Liver (tissue), 10 donors: ENCODE measurements at places on chromosomes 3 and 15.
A peak's percentile ranks its signal among the peaks of the same experiment; 100 is the strongest.

DNA sequence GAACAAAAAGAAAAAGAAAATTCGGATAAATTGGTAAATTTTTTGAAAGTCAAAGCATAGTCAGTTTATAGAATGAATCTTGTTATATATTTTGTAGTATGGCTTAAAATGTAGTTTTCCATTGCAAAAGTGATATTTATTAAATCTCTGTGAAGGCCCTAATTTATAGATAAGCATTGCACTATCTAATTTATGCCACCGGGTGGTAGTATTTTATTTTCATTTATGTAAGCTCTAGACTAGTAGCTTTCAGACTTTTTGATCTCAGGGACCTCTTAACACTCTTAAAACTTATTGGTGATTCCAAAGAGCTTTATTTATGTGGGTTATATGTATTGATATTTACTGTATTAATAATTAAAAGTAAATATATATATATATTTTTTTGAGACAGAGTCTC lies 133.9 kb upstream of the LRRFIP2 start:
- H3K36me3 ChIP-seq = peaks cover 10% of the 10 kb centered on the region
- no peak overlapping the region for H3K4me3 ChIP-seq
- no peak for DNase-seq
- no peaks in the 10 kb centered on the region for H3K27me3 ChIP-seq

DNA sequence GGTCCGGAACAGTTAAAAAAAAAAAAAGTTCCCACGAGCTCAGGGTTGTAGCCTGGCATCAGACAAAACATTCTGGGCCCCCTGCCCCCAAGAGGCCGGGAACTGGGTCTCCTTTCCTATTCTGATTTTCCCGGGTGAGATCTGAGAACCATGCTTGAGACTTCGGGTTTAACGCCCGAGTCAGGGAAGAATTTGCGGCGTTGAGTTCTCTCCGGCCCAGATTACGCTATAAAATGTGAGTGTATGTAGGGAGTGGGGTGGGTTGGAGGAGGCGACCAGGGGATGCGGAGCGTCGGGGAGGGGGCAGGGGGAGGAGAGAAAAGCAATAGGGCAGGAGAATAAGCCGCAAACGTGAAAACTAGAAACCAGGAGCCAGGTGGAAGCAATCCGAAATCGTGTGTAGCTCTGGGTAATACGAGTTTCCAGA lies 2.7 kb downstream of the ZIC1 start:
- no peak overlapping the region for H3K27ac ChIP-seq
- DNase-seq = no peak
- peaks cover 9% of the 10 kb centered on the region for H3K27me3 ChIP-seq
- no peak overlapping the region for H3K4me3 ChIP-seq

DNA sequence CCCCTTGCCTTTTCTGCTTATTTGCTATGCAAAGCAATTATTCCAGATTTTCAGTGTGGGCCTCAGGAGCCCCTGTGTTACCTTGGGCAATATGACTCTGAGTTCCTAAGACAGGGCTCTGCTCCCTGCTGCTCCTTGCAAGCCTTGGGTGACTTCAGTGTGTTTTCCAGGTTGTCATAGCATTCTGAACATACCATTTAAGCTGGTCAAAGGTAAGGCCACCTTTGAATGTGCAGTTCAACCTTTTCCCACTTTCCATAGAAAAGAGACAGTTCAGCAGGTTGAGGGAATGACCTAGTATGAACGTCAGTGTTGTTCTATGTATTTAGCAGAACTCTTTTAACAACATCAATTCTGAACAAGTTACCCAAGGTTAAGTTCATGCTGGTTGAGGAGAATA lies 302.2 kb downstream of the PTPRG start:
- no peak overlapping the region for H3K27ac ChIP-seq
- no peaks in the 10 kb centered on the region for H3K27me3 ChIP-seq
- no peak overlapping the region for H3K4me3 ChIP-seq
- no peaks in the 10 kb centered on the region for H3K4me1 ChIP-seq

DNA sequence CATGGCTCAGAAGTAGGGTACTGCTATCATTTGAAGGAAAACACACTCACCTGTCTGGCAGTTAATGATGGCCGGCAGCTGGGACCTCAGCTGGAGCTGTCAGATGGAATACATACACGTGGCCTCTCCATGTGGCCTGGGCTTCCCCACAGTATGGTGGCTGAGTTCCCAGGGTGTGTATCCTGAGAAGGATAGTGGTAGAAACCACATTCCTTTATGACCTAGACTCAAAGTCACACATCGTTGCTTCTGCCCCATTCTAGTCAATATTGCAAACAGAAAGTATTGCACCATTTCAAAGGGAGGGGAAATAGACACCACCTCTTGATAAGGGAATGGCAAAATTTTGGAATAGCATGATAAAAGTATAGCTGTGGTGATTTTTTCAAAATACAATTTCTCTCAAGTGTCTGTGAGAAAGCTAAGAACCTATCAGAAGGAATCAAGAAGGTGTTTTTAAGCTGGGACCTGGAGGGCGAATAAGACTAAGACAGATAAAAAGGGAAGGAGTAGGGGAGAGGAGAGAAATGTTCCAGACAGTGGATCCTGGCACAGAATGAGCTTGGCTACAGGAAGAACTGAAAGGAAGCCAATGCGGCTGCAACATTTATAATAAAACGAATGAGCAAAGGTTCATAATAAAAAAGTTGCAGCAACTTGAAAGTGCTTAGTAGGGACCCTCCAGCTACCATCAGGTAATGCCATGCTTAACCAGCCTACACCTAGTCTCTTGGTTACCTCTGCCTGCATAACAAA lies 40.1 kb upstream of the GALNT15 start:
- H3K4me3 ChIP-seq = no peak overlapping the region
- H3K4me1 ChIP-seq = no peaks in the 10 kb centered on the region
- no peaks in the 10 kb centered on the region for H3K27me3 ChIP-seq
- H3K27ac ChIP-seq = no peak overlapping the region
- no peak for DNase-seq

DNA sequence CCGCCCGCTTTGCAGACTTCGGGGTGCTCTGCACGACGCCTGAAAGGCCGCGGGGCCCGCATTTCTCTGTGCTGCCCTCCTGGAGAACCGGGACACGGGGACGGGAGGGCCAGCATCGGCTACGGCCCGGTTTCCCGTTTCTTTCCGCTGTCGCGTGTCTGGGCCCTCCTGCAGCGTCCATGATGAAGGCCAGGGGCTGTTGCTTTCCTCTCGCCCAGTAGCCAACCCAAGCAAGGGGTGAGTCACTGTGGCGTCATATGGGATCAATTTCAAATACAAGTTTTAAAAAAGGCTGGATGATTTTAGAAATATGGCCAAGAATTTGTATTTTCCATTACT lies 435 bp downstream of the SLC35G2 start:
- no peaks in the 10 kb centered on the region for H3K36me3 ChIP-seq
- H3K4me3 ChIP-seq = peak overlapping the region; percentile 63
- peaks cover 5% of the 10 kb centered on the region for H3K4me1 ChIP-seq
- no peaks in the 10 kb centered on the region for H3K27me3 ChIP-seq
- peak overlapping the region; percentile 6 for H3K27ac ChIP-seq
- DNase-seq = no peak

DNA sequence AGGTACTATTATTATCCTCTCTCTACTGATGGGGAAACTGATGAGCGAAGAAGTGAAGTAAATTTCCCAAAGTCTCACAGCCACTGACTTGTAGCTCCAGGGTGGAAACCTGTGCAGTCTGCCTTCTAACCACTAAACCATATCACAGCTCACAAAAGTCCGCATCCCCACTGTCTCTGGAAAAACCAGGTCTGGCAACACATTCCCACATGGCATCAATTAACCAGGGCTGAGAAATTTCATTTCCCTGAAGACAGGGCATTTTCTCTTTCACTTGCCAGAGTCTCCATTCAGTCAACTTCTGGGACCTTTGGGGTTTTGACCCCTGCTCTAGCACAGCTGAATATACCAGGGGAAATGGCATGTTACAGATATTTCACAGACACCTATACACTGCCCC lies 26.5 kb downstream of the FBXO40 start:
- H3K36me3 ChIP-seq = no peaks in the 10 kb centered on the region
- H3K27ac ChIP-seq = no peak overlapping the region
- no peak for DNase-seq
- H3K4me1 ChIP-seq = peaks cover 4% of the 10 kb centered on the region
- no peaks in the 10 kb centered on the region for H3K27me3 ChIP-seq
- H3K4me3 ChIP-seq = no peak overlapping the region

GRCh38 chr3:113638910-113639309 lies 57.5 kb downstream of the USF3 start:
- H3K36me3 ChIP-seq = no peaks in the 10 kb centered on the region
- H3K27ac ChIP-seq = no peak overlapping the region
- no peak for DNase-seq
- H3K4me1 ChIP-seq = peaks cover 7% of the 10 kb centered on the region
- no peaks in the 10 kb centered on the region for H3K27me3 ChIP-seq
- no peak overlapping the region for H3K4me3 ChIP-seq

DNA sequence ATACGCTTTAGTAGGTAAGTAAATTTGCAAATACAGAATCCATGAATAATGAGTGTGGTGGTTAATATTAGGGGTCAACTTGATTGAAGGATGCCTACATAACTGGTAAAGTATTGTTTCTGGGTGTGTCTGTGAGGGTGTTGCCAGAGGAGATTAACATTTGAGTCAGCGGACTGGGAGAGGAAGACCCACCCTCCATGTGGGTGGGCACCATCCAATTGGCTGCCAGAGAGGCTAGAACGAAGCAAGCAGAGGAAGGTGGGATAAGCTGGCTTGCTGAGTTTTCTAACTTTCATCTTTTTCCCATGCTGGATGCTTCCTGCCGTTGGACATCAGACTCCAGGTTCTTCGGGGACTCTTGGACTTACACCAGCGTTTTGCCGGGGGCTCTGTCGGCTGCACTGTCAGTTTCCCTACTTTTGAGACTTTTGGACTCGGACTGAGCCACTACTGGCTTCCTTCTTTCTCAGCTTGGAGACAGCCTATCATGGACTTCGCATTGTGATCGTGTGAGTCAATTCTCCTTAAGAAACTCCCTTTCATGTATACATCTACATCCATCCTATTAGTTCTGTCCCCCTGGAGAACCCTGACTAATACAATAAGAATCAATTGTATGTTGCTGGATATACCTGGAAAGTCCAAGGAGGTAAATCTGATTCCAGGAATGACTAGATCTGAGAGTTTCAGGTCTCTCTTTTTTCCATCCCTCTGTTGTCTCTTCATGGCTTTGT lies 25.8 kb upstream of the NEDD4 start:
- no peaks in the 10 kb centered on the region for H3K4me1 ChIP-seq
- H3K36me3 ChIP-seq = no peaks in the 10 kb centered on the region
- H3K27ac ChIP-seq = no peak overlapping the region
- no peaks in the 10 kb centered on the region for H3K27me3 ChIP-seq
- DNase-seq = no peak

DNA sequence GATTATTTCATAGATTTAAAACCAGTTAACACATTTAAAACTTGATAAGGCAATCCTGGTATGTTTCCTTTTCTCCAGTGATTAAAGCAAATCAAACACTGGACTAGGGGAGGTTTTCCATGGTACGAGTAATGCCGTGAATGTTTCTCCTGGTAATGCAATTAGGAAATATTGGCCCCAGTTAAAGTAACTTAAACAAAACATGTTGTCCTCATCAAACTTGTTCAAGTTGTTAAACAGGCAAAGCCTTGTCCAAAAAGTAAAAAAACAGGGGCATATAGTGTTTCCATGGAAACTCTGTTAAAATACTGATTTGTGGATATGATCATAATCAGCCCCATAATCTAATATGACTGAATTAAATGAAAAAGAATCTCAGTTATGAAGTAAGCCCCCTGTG lies 13.1 kb upstream of the LRTM1 start:
- no peak for DNase-seq
- no peak overlapping the region for H3K27ac ChIP-seq
- H3K27me3 ChIP-seq = no peaks in the 10 kb centered on the region
- H3K36me3 ChIP-seq = no peaks in the 10 kb centered on the region
- H3K4me1 ChIP-seq = no peaks in the 10 kb centered on the region

DNA sequence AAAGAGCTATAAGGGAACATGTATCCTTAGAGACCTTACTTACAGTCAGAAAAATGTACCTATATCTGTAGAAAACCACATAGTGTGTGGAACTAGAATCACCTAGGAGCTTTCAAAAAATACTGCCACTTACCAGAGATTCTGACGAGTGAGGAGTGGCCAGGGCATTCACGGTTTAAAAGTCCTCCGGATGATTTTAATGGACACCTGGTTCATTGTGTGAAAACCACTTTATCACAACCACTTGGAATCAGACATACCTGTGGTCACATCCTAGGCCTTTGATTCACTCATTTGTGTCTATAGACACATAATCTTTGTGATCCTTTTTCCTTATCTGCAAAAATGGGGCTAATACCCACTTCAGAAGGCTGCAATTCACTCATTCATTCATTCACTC lies 159.8 kb downstream of the MBNL1 start:
- no peak for DNase-seq
- no peak overlapping the region for H3K4me3 ChIP-seq
- no peaks in the 10 kb centered on the region for H3K27me3 ChIP-seq

DNA sequence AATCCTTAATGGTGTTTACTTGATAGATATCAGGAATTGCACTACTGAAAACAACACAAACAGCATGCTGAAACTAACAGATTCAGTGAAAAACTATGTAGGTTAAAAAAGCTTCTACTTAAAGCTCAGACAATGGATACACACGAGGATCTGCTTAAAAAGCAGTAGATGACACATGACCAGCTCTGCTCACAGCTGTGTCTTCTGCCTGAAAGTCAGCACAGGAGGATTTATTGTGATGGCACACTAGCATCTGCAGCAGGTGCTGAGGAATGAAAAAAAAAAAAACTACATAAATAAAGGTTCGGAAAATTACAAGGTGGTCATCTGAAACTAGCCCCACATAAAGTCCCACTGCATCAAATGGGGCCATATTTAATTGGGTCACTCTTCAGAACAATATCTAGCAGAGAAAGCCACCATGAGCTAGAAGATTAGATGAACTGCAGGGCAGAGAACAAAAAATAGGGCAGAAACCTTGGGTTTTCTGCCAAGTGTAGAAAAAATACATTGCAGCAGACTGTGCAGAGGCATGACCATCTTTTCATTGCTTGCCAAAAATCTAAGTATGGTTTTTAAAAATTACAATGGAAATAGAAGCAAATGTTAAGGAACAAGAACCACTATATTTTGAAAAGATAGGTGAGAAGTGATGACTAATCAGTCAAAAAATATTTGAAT lies 13.2 kb upstream of the GOLM2 start:
- no peak for DNase-seq
- H3K4me3 ChIP-seq = no peak overlapping the region
- no peaks in the 10 kb centered on the region for H3K4me1 ChIP-seq
- H3K27ac ChIP-seq = no peak overlapping the region
- no peaks in the 10 kb centered on the region for H3K27me3 ChIP-seq
- no peaks in the 10 kb centered on the region for H3K36me3 ChIP-seq

DNA sequence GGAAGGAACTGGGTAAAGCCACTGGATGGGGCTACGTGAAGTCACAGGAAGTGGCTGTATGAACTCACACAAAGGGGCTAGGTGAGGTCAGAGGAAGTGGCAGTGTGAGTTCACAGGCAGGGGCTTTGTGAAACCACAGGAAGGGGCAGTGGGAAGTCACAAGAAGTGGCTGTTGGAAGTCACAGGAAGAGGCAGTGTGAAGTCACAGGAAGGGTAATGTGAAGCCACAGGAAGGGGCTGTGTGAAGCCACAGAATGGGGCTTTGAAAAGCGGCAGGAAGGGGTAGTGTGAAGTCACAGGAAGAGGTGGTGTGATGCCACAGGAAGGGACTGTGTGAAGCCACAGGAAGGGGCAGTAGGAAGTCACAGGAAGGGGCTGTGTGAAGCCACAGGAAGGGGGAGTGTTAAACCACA lies 34.6 kb downstream of the GASK1A start:
- no peak for DNase-seq
- H3K36me3 ChIP-seq = no peaks in the 10 kb centered on the region
- no peak overlapping the region for H3K4me3 ChIP-seq
- no peaks in the 10 kb centered on the region for H3K27me3 ChIP-seq
- no peak overlapping the region for H3K27ac ChIP-seq
- peaks cover 1% of the 10 kb centered on the region for H3K4me1 ChIP-seq

GRCh38 chr3:7410782-7411181 lies 549.9 kb downstream of the GRM7 start:
- DNase-seq = no peak
- H3K36me3 ChIP-seq = no peaks in the 10 kb centered on the region
- no peak overlapping the region for H3K27ac ChIP-seq
